Endothelial cell (in vitro differentiated cells): ENCODE measurements at places on chromosomes 16 and 17.

GRCh38 chr17:64002658-64003525 lies 4.7 kb downstream of the PRR29 start:
- H3K4me3 ChIP-seq = peak overlapping the region; percentile 65
- no peak for DNase-seq
- no peak overlapping the region for H3K27ac ChIP-seq
- H3K4me1 ChIP-seq = peaks cover 46% of the 10 kb centered on the region
- peaks cover 22% of the 10 kb centered on the region for H3K36me3 ChIP-seq
- peaks cover 16% of the 10 kb centered on the region for H3K27me3 ChIP-seq

GRCh38 chr16:27462846-27463682 lies 61.1 kb downstream of the IL21R start:
- H3K4me3 ChIP-seq = no peak overlapping the region
- peaks cover 11% of the 10 kb centered on the region for H3K27me3 ChIP-seq

DNA sequence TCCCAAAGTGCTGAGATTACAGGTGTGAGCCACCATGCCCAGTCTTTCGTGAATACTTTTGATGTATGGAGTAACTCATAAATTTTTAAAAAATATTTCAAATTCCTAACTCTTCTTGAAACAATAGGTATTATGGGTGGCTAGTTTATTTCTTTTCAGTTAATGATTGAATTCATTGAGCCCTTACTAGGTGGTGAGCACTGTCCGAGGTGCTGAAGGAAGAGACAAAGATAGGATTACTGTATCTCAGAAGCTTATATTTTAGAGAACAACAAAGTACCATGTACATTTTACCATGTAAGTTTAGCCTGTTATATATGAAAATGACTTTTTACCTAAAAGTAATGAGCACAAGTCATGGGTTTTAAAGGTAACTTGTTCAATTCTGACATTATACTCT lies 418.3 kb downstream of the NPIPA7 start:
- no peak overlapping the region for H3K27ac ChIP-seq
- H3K36me3 ChIP-seq = no peaks in the 10 kb centered on the region
- no peaks in the 10 kb centered on the region for H3K4me1 ChIP-seq
- H3K4me3 ChIP-seq = no peak overlapping the region
- DNase-seq = no peak

DNA sequence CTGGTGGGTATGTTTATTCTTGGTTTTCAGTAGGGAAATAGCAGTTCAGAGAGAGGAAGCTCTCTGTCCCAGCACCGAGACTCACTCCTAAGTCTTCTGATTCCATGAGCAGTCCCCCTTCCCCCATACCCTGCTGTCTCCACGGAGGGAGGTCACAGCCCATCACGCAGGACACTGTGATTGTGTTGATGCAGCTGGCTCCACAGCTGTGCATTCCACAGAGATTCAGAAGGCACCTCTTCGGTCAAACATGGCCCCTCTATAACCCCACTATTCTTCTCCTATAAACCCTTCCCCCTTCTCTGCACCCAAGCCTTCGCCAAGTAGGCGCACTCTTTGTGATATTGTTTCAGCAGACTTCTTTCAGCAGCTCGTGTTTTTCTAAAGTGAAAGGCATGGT lies 104.3 kb upstream of the HLF start:
- no peaks in the 10 kb centered on the region for H3K27me3 ChIP-seq
- no peaks in the 10 kb centered on the region for H3K36me3 ChIP-seq
- no peaks in the 10 kb centered on the region for H3K4me1 ChIP-seq
- no peak overlapping the region for H3K27ac ChIP-seq

DNA sequence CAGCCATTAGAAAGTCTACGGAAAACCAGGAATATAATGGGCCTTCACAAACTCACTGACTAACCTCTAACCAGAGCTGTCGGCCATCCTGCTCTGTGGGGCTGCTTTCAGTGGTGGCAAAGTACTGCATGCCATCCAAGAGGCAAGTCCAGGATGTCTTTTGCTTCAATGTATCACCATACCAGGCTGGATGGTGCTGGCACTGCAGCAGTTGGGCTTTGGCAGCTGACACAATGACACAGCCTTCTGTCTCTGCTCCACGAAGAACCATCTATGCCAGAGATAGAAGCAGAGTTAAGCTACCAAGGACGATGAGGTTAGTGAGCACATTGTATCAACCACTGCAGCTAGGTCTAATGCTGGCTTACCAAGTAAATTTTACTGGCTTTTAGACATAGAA lies 9.7 kb upstream of the RSKR start:
- no peak overlapping the region for H3K27ac ChIP-seq
- no peak overlapping the region for H3K4me3 ChIP-seq
- DNase-seq = no peak
- H3K27me3 ChIP-seq = peaks cover 7% of the 10 kb centered on the region

DNA sequence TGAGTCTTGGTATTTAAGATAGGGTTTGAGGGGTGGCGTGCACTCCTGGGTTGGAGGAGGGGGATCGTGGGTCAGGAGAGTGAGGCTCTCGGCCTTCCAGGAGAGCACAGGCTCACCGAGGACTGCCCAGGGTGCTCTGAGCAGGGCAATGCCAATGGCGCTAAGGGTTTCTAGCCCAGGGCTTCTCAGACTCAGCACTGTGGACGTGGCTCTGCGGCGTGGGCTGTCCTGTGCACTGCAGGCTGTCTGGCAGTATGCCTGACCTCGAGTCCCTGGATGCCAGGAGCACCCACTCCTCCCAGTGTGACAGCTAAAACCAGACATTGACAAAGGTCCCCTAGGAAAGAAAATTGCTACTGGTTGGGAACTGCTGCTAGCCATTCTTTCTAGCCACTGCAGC lies 37.2 kb upstream of the ENDOV start:
- peaks cover 7% of the 10 kb centered on the region for H3K27me3 ChIP-seq
- peaks cover 22% of the 10 kb centered on the region for H3K4me1 ChIP-seq
- DNase-seq = no peak
- H3K27ac ChIP-seq = no peak overlapping the region
- peak overlapping the region; percentile 13 for H3K4me3 ChIP-seq
- peaks cover 65% of the 10 kb centered on the region for H3K36me3 ChIP-seq
